ENCODE measurements at places on chromosomes 5 and 9.

- DNase-seq: peak; percentile 92
These were observed at the start of gene SEMA5A for GRCh38 chr5:9545992-9546851. SEMA5A (minus strand) TSS chr5:9546075; CDS start chr5:9379946, 166,129 bp downstream.

- DNase-seq: no peak
These were observed 1682.4 kb downstream of the MAT2B start for GRCh38 chr5:165187815-165188214.

GRCh38 chr9:26266146-26266793 lies 588.0 kb upstream of the TUSC1 start:
- DNase-seq: no peak

GRCh38 chr5:14928661-14929060 lies 57.1 kb upstream of the ANKH start:
- no peak for DNase-seq

DNA sequence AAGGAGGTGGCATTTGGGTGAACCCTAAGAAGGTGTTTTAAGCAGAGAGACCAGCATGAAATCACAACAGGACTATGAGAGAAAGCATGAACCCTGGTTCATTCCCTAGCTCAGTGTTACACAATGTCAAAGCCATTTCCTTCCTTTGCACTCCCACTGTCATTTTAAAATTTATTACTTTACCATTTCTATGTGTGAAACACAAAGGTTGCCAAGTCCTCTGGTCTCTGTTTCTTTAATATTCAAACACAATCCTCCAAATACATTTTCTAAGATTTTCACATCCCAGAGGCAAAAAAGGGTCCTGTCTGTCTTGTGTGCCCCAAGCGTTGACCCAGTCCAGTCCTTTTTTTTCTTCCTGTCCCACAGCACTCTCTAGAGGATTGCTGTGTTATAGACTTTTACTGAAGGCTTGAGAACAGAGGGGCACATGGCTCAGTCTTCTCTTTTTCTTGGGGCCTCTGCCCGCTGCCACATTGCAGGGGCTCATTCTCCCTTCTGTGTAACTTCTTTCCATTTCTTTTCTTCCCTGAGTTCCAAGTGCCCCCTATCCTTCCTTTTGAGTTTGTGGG lies 78.6 kb upstream of the SLC28A3 start:
- DNase-seq: no peak

DNA sequence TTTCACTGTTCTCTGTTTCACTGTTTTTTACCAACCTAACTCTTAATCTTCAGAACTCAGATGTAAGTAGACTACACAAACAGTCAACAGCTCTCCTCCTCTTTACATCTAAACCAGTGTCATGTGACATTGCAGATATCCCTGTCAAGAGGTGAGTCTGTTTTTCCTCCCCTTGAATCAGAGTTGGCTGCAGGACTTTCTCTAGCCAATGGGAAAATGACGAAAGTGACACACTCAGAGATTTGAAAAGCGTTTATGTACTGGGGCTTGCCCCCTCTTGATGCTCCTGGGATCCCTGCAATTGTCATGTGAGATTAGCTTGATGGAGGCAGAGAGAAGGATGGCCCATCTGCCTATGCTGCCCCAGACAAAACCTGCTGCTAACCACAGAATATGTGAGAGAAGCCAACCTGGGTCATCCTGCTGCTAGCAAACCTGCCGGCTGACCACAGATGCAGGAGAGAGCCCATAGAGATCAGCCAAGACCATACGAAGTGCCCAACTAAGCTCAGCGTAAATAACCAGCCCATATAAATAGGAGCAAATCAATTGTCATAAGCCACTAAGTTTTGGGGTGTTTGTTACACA lies 111.1 kb downstream of the ASTN2 start:
- DNase-seq: no peak

DNA sequence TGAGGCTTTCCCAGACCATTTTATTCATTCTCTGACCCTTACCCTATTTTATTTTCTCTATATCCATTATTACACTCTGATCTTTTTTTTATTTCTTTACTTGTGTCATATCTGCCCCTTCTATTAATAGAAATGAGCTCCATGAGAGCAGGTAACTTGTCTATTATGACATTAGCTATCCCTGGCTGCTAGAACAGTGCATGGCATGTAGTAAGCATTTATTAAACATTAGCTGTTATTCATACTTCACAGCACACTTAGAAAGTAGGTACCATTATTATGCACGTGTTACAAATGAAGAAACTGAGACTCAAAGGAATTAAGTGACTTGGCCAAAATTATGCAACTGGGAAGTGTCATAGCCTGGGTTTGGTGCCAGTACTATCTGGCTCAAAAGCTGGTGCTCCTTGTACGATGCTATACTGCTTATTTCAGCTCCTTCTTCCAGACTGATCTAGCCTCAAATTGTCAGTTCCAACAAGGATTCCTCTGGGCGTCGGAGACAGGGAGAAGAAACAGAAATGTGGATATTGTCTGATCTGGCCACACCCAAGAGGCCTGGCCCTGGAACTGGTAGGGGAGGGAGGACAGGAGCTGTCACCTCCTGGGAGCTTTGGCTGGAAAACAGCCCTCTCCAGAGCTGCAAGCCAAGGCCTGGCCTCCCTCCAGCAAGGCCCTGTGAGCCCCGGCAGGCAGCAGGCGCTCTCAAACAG lies 10.8 kb upstream of the NIPAL4 start:
- DNase-seq: no peak

GRCh38 chr9:111668026-111668573 lies 6.7 kb downstream of the GNG10 start:
- no peak for DNase-seq

GRCh38 chr5:13658761-13659160 lies 285.7 kb downstream of the DNAH5 start:
- DNase-seq: no peak

- DNase-seq: no peak
These were observed 399.9 kb downstream of the ZSWIM6 start for GRCh38 chr5:61731946-61732314.

DNA sequence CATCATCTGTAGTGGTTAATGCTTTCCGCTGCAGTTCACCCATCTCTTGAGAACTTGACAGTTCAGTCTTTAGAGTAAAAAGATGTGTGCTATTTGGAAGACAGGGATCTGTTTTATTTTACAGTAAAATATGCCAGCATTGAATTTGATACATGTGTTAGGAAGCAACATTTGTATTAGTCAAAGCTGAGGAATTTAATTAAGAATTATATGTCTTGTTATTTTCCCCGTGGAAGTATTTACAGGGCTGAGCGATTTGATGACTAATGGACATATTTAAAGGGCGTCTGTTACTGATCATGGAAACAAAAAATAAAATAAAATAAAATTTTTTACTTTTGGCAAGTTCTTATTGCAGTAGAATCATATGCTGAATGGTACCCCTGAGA lies 101.3 kb downstream of the PAM start:
- DNase-seq: peak; percentile 88

GRCh38 chr5:79636981-79637733 lies 24.9 kb downstream of the TENT2 start:
- DNase-seq: peak; percentile 78

- peak; percentile 82 for DNase-seq
These were observed 9.1 kb downstream of the TYRP1 start for GRCh38 chr9:12702160-12702758.

- peak; percentile 4 for DNase-seq
These were observed 1.5 kb upstream of the ZNF367 start for GRCh38 chr9:96419691-96419969.

DNA sequence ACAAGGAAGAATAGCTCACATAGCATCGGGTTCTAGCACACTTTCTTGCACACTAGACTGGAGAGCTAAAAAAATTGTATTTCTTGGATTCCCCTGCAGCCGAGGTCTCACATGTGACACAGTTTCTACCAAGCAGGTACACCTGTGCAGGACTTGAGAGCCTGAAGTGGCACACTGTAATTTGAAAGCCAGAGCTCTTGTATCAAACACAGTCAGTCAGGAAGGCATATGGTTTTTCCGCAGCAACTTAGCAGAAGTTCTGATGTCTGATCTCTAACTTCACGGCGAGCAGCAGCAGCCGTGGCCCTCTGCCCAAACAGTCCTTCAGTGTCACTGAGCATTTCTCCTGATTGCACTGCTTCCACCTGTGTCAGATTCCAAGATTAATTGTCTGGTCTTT lies 25.5 kb downstream of the TMEM245 start:
- DNase-seq: no peak

- no peak for DNase-seq
These were observed 1073.2 kb upstream of the DMAC1 start for GRCh38 chr9:8872802-8873201.

DNA sequence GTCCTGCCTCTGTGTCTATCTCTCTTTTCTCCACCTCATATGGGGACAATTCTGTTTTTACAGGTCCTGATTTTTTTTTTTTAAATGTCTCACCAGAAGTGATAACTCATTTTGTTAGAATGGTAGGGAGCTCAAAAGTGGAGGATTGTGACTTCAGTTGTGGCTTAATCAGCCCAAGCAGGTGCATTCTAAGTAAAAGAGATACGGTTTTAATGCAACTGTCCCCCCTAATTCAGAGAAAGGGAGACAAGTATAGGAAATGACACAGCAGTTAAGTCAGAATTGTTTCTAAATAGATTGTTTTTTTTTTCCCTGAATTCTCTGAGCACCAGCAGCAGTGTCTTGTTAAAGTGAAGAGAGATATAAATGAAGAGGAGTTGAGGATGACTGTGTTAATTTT lies 24.5 kb downstream of the MAST4 start:
- DNase-seq: no peak

DNA sequence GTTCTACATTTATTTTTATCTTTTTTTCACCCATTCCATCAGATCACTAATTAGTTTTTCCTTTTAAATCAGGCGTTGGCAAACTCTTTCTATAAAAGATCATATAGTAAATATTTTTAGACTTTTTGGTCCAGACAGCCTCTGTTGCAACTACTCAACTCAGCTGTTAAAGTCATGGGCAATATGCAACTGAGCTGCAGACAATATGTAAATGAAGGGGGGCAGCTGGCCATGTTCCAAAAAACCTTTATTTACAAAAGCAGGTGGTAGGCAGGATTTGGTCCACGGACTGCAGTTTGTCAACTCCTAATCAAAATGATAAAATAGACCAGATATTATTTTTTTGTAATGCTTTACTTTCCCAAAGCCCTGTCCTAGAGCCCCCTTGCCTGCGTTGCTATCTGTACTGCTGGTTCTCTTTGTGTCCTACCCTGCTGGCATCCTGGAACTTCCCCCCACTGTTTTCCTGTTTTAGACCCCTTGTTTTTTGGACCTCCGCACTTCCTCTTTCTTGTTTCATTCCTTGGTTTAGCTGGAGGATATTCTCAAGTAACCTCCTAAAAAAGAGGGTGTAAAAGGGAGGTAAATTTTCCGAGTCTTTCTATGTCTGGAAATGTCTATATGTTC lies 24.7 kb upstream of the TNFSF8 start:
- no peak for DNase-seq

- no peak for DNase-seq
These were observed 23.5 kb downstream of the NIPSNAP3B start for GRCh38 chr9:104787306-104788015.

DNA sequence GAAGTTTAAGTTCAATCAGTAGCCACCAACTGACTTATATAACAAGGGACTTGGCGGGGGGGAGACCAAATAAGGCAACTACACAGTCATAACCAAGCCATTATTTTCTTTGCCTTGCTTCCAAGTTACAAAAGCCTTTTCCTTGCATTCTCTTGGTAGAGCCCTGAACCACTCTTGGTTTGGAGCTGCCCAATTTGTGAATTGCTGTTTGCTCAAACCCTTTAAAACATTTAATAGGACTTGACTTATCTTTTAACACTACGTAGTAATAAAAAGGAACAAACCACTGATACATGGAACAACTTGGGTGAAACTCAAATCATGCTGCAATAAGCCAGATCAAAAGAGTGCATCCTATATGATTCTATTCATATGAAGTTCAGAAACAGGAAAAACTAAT lies 31.7 kb upstream of the MSH3 start:
- no peak for DNase-seq

DNA sequence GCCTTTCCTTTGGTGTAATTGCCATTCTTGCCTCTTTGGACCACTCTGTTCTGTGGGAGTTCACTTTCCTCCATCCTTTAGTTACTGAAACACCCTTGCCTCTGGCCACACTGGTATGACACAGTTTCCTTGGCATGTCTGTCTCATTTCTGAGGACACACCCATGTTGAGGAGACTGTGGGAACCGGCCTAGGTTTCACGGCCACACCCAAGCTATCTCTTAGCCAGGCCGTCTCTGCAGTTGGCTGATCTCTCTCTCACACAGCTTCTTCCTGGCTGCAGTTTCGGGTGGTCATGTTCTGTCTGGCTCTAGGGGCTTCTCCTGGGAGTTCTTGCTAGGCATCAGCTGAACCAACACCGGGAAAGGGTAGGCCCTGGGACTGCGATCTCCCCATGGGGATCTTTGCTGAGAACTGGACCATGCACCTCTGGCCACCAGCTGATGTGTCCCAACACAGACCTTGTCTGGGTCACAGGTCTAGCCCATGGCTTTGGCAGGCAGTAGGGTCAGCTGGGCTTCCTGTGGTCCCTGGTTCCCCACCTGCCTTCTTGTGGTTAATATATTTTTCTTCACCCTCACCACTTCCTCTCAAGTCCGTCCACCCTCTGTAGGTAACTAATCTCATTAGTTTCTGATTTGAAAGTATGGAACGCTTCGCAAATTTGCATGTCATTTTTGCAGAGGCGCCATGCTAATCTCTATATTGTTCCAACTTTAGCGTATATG lies 24.9 kb downstream of the ARHGEF37 start:
- peak; percentile 93 for DNase-seq

- DNase-seq: no peak
These were observed 362.6 kb upstream of the SMC2 start for GRCh38 chr9:103731541-103731940.

DNA sequence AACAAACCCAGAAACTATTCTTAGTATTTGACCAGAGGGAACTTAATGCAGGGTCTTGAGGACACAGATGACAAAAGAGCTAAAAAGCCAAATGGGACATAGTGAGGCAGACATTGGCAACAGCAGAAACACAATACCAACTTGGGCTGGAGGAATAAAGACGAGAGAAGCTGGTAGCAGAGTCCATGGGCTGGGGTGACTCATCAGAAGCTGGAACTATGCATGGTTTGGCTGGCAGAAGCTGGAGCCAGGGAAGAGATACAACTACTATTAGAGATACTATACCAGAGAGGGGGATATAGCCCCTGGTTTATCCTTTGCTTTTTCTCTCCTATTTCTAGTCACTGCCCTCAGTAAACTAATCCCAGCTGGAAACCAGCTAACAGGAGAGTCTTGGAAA lies 29.2 kb upstream of the DPYSL3 start:
- peak; percentile 69 for DNase-seq

DNA sequence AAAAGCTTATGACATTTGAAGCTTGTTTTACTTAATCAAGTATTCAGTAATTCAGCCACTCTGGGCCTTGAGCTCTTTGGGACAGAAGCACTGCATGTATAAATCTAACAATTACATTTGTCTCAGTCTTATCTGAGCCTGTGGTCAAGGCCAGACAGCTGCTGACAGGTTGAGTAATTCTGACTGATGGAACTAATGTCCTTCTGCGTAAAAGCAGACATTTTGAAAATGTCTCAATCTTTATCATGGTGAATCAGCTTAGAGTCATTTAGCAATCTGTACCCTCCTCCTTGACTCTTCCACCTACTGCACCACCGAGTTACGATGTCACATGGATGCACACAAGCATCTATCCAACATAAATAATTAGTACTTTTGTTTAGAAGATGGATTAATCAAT lies 400.0 kb downstream of the ARRDC3 start:
- DNase-seq: peak; percentile 29

All from adipocyte (in vitro differentiated cells).